ENCODE measurements at places on chromosomes 7 and 10.

DNA sequence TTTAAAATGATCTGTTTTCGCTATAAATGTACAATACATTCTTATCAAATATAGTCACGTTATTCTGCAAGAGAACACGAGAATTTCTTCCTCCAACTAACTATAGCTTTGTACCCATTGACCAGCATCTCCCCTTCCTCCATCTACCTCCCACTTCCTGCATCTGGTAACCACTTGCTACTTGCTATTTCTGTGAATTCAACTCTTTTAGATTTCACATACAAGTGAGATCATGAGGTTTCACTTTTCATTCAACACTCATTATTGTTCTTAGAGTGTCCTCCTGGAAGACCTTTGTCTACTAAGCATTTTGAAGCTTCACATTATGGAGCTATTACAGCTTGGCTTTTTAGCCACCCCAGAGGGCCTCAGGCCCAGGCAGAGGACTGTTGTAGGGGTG is 741.3 kb upstream of the FZD8 start:
- DNase-seq = no peak

GRCh38 chr7:47283497-47284131 is 298.3 kb downstream of the TNS3 start:
- DNase-seq = no peak

GRCh38 chr10:10508211-10508610 is 509.5 kb upstream of the CELF2 start:
- no peak for DNase-seq

DNA sequence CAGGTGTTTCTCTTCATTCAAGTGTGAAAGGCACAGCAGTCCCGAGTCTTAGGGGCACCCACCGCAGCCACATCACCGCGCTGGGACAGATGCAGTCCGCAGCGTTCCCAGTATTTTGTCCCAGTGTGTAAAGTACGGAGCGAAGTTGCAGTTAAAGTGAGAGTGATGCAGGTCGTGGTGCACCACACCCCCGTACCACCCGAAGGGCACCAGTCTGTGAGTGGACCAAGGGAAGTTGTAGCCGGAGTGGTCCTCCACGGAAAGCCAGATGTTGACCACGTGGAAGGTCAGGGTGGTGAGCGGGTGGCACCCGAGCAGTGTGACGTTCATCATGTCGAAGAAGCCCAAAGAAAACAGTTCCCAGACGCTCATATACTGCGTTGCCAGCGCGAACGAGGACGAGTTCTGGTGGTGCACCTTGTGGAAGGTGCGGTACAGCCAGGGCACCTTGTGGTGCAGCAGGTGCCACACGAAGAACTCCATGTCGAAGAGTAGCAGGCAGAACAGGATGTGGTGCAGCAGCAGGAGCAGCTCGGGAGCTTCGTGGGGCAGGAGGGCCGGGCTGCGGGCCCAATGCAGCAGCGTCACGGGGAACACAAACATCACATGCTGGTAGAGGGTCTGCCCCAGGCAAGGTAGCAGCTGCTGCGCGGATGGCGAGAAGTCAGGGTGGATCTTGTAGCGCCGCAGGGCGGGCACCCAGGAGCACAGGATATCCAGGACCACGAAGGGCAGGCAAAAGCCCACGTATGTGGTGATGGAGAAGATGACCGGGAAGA is 526 bp downstream of the CH25H start:
- DNase-seq = no peak

- DNase-seq = no peak
Measured at GRCh38 chr7:47370461-47371042, 211.4 kb downstream of the TNS3 start.

DNA sequence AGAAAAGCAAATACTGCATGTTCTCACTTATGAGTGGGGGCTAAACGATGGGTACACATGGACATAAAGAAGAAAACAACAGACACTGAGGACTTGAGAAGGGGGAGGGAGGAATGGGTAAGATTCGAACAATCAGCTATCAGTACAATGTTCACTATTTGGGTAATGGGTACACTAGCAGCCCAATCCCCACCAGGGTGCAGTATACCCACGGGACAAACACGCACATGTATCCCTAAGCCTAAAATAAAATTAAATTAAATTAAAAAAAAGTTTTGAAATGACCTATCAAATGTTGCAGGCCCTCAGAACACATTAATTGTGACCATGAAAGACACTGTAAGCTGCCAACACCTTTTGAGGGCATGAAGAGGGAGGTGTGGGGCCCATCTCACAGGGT is 316.0 kb downstream of the WDR37 start:
- DNase-seq = no peak

- no peak for DNase-seq
Measured at GRCh38 chr10:119325131-119325530, 117.8 kb downstream of the GRK5 start.

GRCh38 chr10:75110006-75110632 is 1.3 kb upstream of the SAMD8 start:
- DNase-seq = no peak

GRCh38 chr7:22255342-22255741 is 101.6 kb downstream of the RAPGEF5 start:
- no peak for DNase-seq

DNA sequence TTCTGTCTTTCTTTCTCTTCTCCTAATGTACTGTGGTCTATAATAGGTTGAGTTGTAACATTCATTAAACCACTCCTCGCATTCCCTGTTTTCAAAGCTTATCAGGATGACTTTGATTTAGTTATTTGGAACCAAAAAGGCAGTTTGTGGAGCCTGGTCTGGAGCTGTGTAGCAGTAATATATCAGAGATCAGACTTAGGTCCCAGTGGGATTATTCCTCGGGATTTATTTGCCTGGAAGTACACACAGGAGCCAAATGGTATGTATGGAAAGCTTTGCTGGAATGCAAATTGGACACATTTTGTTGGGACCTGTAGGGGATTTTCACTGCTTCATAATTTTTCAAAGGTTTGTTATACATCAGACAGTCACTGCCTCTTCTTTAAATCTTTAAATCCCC is 40.9 kb downstream of the GBF1 start:
- DNase-seq = no peak

DNA sequence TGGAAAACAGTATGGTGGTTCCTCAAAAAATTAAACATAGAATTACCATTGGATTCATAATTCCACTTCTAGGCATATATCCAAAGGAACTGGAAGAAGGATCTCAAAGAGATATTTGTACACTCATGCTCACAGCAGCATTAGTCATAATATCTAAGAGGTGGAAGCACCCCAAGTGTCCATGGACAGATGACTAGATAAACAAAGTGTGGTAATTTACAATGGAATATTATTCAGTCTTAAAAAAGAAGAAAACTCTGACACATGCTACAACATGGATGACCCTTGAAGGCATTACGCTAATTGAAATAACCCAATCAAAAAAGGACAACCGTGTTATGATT is 594.2 kb downstream of the KCNMA1 start:
- no peak for DNase-seq

- DNase-seq = no peak
Measured at GRCh38 chr10:3195286-3195685, 22.7 kb upstream of the PITRM1 start.

Measured in AG09319 (cell line).